ENCODE measurements at places on chromosomes 6 and 20. TPM values are rescaled to one million over a fixed set of nuclear protein-coding genes. Genes with fewer than 3 reads are reported as not detected.

BEND6 gene
- not detected for total RNA-seq

POPDC3 gene
- not detected for total RNA-seq

DNA sequence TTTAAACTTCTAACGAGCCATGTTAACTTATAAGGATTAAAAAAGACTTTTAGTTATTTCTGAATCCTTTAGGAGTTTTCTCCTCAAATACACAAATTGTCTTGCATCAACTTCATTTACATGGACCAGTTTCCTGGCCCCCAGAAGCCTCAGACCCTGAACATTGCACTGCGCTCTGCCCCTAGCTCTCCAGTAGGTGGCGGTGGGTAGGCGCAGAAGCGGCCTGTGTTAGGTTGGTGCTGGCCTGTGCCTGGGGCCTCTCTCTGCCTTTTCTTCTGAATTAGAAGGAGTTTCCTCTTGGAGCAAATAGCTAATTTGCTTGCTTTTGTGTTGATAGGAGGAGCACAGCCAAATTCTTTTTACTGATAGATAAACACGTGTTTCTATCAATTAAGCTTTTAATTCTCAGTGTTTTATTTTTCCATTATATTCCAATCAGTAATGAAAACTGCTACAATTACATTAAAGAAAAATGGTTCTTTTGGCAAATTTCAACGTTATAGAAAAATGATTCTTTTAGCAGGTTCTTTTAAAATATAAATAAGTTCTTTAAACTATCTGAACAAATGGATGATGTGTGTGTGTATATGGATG, 44.4 kb downstream of the DTD1 start:
- peak; percentile 52 for DNase-seq

- no peak for DNase-seq
These were observed 213.8 kb upstream of the ZFP64 start for GRCh38 chr20:52405417-52405816.

- no peak for DNase-seq
These were observed 402 bp downstream of the OSBPL2 start for GRCh38 chr20:62238569-62239277.

Data from activated CD4-positive, alpha-beta memory T cell treated with anti-CD3 and anti-CD28 coated beads, Interleukin-2, amount 10 ng/mL, durations not matched to agents 7 days and 5 days (primary cell).